ENCODE measurements at places on chromosomes 6 and 20.

DNA sequence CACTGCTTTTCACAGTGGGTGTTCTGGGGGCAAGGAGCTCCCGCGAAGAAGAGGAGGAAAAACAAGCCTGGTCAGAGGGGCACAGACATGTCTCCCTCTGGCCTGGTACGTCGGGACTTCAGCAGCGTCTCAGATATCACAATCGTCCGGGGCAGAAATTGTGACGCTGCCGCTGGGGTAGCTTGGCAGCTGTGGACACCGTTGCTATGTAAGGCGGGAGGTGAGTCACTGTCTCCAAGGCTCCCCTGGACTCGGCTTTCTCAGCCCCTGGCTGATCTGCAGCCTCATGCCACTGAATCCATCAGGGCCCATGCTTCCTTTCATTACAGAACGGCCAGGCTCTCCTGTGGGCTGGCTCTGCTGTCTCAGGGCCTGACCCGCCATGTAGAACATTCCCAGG is 98.7 kb downstream of the SULF2 start:
- no peak for DNase-seq

GRCh38 chr6:139605350-139605749 is 230.9 kb upstream of the CITED2 start:
- DNase-seq, result no peak

- DNase-seq, result no peak
Observed at GRCh38 chr6:109103942-109104341, 8.6 kb downstream of the CEP57L1 start.

- DNase-seq, result no peak
Observed at GRCh38 chr6:65399355-65400084, 307.5 kb downstream of the EYS start.

DNA sequence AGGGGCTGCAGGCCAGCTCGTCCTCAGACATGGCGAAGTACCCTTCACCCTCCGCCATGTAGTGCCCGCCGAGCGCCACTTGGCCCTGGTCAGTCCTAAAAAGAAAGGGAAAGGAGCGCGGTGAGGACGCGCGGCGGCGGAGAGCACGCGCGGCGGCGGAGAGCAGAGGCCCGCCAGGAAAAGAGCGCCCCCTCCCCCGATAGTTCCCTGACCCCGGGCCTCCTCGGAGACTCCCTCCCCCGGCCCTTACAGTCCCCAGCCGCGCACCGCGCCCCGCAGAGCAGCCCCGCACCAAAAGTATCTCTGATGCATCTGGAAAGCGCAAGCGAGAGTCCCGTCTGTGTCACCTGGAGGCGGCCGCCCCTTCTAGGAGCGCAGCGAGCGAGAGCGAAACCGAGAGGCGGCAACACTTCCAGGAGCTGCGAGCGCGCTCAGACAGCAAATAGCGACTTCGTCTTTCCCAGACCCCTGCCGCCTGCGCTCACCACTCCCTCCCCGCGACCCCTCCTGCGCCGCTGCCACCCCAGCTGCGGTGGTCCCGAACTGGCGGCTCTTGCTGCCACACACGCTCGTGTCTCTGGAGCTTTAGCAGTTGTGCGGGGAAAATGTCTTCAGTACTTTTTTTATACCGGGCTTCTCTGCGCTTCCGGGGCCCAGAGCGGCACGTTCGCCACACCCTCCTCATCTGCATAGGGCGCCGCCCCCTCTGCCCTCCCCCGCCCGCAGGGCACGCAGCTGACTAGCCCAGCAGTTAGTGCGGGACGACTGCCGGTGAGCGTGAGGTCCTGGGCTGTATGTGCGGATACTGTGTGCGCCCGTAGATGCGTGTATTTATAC is at the start of gene TENT5A:
Gene TENT5A, minus strand, starts transcription at position 598 of the 837 bp plus-strand sequence. Its CDS starts 540 bp downstream, at position 58.
- peak; percentile 49 for DNase-seq

Measured in occipital lobe (tissue), 3 donors.